CD4-positive, alpha-beta T cell treated with Interleukin-4 for 4 hours (primary cell): ENCODE measurements at places on chromosomes 13 and 19.

DNA sequence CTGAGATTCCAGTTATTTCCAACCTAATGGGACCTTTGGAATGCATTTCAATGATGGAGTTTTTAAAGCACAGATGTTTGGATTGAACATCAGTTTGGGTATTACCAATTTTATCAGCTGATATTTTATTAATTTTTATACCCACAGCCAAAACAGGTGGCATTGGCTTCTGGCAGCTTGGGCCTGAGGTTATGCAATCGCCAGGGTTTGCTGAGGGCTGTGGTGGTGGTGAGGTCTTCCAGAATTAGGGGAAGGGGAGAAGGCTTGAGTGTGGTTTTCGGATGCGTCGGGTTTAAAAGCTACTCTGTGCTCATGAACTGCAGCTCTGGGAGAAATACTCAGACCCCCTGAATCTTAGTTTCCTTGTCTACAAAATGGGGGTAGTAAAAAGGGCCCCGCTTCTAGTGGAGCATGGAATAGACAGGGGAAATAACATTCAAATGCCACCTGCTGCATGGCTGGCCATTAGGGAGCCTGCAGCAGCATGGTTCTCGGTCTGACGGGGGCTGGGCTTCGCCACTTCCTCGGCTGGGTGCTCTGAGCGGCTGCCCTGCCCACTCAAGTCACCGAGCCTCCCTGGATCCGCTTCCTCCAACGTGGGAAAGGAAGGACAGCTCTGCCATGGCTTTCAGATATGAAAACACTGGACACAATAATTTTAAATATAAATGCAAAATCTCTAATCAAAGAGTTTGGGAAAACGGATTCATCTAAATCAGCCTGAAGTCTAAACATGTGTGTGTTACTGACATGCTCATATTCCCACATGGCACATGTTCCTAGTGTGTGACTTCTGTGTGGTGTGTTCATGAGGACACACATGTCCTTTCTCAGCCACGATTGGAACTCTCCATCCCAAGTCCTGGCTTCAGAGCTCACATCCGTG lies 35.2 kb downstream of the ADPRHL1 start:
- no peak for DNase-seq

DNA sequence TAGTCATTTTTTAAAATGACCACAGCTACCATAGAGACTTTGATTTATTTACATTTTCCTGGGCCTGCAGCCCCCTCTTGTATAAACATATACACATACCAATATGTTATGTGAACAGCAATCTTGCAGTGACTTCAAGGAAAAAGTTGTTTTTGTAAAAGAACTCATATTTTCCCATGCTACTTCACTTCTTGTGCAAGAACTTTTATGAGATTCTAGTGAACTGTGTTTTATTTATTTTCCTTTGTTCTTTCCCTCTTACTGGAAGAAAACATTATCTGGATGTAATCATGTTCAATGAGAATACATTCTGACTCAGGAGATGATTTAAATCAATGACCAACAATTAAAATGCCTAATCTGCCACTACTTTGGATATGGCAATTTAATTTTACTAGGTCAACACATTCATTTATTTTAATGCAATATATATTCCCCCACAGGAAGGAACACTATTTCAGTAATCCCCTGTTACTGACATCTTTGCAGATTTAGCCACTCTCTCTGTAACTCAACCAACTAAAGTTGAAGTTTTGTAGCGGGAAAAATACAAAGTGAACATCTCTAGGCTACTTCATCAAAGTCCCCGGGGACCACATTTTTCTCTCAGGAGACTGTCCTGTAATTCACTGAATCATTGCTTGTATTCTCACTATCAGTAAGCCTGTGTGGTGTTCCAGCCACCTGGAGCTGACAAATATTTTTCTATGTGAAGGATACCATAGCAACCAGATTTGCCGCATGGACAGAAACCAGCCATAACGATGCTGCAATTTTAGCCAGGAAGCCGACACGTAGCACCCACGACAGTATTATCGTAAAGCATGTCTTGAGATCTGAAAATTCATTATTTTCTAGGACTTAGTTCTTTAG lies 90.5 kb downstream of the STARD13 start:
- no peak for DNase-seq

- DNase-seq: no peak
Measured at GRCh38 chr19:13130886-13131490, 12.9 kb downstream of the NACC1 start.

DNA sequence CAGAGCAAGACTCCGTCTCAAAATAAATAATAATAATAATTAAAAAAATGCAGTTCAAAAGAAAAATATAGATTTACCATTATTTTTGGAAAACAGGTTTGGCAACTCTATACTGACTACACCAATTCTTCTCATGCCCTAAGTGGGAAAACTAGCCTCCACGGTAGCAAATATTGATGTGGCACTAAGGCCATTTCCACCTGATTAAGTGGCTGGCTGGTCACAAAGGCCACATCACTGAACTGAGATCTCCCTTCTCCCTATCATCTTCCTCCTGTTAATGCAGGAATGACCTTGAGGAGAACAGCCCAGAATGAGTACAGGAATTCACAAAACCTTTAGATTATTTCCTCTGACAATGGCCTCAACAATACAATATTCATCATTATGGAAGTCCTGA lies 18.6 kb downstream of the ZNF814 start:
- DNase-seq: no peak

DNA sequence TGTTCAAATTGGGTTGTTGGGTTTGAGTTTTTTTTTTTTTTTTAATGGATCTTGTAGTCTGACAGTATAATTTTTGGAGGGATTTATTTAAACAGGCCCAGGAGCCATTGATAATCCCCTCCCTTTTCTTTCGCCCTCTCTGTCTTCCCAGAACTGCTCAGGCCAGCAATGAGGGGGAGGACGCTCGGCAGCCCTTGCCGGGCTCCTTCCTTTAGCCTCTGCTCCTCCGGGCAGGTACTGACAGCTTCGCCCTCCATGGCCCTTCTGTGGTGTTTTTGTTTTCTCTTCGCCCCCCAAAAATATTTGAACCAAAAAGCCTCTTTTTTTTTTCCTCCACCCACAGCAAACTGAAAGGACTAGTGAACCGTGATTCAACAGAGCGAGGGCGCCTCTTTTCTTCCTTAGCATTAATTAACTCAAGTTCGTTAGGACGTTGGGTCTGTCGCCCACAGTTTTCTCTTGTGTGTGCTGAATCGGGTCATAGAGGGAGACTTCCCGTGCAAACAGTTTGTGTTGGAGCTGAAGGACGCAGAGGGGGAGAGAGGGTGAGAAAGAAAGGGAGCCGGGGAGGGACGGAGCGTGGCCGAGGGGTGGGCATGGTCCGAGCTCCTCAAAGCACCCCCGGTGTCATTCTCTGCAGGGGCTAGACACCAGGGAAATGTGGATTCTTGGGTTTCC lies 21.5 kb downstream of the NFIX start:
- no peak for DNase-seq

GRCh38 chr19:17421942-17422341 lies 2.1 kb downstream of the MVB12A start:
- no peak for DNase-seq
